ENCODE measurements at places on chromosomes 16 and 17.

DNA sequence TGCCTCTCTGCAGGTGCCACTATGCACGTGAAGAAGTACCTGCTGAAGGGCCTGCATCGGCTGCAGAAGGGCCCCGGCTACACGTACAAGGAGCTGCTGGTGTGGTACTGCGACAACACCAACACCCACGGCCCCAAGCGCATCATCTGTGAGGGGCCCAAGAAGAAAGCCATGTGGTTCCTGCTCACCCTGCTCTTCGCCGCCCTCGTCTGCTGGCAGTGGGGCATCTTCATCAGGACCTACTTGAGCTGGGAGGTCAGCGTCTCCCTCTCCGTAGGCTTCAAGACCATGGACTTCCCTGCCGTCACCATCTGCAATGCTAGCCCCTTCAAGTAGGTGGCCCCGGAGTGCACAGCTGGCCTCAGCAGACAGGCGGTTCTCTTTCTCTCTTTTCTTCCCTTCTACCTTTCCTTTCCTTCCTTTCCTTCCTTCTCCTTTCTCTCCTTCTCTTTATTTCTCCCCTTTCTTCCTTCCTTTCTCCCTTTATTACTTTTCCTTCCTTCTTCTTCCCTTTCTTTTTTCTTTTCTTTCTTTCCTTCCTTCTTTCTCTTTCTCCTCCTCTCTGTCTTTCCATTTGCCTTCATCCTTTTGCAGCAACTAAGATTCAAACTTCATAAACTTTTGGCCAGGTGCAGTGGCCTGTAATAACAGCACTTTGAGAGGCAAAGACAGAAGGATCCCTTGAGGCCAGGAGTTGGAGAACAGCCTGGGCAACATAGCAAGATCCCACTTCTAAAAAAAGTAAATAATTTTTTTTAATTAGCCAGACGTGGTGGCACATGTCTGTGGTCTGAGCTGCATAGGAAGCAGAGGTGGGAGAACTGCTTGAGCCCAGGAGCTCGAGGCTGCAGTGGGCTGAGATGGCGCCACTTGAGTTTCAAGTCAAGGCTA lies 46.7 kb downstream of the SCNN1B start:
- no peak for DNase-seq

- DNase-seq: no peak
These were observed 47.7 kb downstream of the CCDC42 start for GRCh38 chr17:8696906-8697305.

GRCh38 chr17:63985387-63986140 lies 12.6 kb upstream of the PRR29 start:
- no peak for DNase-seq

GRCh38 chr17:31074772-31075555 lies 19.8 kb upstream of the NF1 start:
- DNase-seq: no peak

GRCh38 chr17:79547586-79547985 lies 63.3 kb downstream of the RBFOX3 start:
- no peak for DNase-seq

DNA sequence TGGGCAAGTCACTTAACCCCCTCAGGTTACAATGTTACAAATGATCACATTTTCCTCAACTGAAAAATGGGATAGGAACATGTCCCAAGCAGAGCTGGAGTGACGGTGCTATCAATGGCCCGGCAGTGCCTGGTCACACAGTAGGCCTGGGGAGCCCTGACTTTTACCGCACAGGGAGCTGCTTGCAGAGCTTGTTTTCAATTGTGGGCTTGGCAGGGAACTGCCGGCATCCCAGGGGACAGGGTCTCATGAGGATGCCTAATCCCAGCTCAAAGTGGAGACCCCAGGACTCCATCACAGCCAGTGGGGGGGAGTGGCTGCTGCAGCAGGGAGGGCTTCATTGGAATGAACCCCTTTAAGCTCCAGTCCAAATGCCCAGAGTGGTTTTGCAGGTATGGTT lies 11.4 kb downstream of the SNX20 start:
- DNase-seq: no peak

DNA sequence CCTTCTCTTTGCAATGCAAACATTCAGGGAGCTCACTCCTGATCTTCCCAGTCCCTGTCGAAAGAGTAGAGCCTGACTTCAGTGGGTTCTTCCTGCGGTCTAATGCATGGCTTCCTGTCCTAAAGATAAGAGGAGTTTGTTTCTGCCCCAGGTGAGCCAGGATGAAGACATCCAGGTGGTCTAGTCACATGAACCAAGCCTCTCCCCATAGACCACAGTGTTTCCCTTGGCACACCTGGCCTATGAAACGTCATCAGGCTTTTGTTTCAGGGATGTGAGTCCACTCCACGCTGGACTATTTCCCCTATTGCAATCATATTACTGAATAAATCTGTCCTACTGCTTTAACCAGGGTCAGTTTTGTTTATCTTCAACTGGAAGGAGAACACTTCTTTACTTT lies 21.1 kb downstream of the CES1 start:
- no peak for DNase-seq

DNA sequence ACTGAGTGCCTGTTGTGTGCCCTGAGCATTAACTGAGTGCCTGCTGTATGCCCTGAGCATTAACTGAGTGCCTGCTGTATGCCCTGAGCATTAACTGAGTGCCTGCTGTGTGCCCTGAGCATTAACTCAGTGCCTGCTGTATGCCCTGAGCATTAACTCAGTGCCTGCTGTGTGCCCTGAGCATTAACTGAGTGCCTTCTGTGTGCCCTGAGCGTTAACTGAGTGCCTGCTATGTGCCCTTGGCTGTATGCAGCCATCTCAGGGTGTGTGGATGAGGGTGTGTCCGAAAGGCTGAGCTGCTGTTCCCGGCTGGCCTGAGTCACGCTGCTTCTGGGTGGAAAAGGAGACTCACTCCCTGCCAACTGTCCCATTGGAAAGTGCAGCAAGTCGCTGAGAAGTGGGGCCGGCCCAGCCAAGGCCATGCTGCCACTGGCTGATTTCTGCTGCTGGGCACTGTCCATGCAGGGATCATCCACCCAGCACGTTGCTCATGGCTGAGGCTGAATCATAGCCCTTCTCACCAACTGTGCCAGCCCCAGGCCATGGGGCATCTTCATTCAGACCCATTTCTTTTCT lies 113.8 kb downstream of the OR1D5 start:
- no peak for DNase-seq

- DNase-seq: peak; percentile 94
These were observed at the start of gene PLA2G15 for GRCh38 chr16:68244903-68245853. TSS of gene PLA2G15 (plus strand) at chr16:68245373. CDS start at chr16:68245427, 54 bp downstream.

DNA sequence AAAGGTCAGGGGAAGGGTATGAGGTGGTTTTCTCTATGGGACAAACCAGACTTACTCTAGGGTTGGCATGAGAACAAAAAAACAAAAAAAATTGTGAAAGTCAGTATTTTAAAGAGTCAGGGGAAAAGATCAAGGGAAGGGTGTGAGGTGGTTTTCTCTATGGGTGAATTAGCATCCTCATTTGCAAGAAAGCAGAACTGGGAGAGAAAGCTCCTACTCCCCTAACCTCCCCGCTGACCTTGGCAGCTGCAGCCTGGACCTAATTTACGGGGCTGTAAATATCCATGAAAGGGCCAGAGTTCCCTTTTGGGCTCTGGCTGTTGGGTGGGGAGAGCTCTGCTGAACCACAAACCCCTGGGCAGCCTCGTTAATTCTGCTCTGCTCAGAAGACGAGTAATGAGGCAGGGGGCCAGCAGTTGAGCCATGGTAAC lies 10.6 kb downstream of the RHBDL3 start:
- no peak for DNase-seq

DNA sequence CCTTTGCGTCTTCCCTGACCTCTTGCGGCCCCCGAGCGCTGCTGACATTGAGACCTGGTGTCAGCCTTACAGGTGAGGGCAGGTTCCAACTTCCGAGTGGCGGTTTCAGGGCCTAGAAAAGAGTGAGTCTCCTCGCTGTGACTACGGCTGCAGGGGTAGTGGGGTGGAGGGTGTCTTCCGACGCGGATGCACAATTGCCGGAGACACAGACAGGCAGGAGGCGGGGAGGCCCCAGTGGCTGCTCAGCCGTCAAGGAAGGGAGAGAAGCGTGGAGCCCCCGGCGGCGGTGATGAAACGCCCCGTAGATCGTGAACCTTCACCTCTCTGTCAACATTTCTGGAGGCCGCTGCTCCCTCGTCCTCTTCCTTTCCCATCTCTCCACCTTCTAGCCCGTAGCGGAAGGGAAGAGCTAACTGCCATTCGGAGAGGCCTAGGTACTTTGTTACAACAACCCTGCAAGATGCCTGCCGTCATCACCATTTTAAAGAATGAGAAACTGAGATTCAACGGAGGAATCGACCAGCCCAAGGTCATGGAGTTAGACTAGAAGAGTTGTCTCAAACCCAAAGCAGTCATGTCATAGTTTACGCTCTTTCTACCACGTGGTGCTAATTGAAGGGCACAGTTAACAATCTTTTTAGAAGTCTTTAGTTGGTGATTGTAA lies 485 bp downstream of the DNAJA3 start:
- no peak for DNase-seq

DNA sequence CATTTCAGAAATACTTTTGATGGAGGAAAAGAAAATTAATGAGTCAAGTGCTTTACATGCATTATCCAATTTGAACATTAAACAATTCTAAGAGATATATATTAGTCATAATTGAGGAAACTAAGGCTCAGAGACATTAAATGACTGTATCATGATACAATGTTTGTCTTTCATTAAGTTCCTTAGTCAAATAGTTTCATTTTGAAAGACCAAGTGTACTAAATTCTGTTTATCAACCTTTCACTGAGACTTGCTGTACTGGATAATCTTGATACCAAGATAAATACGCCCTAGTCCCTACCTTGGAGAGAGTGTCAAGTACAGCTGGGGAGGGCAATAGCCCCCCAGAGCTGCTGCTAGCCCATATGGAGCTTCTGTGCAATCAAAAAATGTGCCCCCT lies 24.2 kb downstream of the TOM1L2 start:
- no peak for DNase-seq

DNA sequence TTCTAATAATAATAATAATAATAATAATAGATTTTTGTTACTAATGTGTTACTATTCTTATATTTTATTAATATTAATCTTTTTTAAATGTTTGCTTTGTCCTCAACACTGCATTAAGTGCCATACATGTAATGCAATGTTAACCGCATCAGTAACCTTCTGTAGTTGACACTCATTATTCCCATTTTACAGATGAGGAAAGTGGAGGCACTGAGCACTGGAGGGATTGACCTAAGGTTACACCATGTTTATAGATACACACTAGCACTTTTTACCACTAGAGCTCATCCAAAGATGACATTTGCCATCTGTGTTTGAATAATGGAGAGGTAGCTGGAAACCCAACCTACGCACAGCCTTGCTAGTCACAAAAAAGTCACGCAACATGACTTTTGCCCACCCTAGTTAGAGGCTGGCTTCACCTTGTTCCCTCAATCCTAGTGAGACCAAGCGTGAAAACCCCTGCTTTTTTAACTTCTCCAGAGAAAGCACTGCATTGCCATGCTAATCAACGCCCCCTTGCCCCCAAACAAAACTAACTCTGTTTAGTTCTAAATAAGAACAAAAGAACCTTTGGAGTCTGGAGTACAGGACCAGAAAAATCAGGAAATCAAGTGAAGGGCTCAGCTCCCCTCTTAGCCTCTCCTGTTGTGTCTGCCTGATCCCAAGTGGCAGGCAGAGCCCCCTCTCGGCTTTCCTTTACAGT lies 2.3 kb downstream of the ARSG start:
- no peak for DNase-seq

- DNase-seq: no peak
These were observed 35.2 kb upstream of the MYH10 start for GRCh38 chr17:8665684-8666083.

- no peak for DNase-seq
These were observed 8.1 kb downstream of the HSF5 start for GRCh38 chr17:58480090-58480489.

DNA sequence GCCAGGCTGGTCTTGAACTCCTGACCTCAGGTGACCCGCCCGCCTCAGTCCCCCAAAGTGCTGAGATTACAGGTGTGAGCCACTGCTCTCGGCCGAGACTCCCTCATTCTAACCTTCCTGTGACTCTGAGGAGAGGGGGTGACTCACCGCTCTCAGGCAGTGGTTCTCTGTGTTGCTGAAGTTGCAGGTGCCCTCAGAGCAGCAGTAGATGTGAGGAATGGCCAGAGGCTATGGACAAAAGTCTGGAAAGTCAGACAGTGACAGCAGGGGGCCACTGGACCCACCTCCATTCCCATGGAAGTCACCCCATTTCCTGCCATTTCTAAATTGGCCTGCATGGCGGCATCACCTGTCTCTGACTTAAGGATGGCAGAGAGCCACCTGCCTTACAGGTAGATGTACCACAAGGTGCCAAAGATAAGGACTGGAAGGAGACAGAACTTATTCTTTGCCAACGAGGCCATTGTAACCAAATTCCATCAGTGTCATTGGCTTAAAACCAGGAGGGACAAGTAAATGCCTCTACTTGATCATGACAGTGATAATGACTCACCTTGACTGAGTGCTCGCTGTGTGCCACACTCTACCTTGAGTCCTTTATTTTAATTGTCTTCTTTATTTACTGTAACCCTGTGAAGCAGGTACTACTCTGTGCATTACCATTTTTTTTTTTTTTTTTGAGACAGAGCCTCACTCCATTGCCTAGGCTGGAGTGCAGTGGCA lies 15.3 kb upstream of the CNOT1 start:
- DNase-seq: no peak

DNA sequence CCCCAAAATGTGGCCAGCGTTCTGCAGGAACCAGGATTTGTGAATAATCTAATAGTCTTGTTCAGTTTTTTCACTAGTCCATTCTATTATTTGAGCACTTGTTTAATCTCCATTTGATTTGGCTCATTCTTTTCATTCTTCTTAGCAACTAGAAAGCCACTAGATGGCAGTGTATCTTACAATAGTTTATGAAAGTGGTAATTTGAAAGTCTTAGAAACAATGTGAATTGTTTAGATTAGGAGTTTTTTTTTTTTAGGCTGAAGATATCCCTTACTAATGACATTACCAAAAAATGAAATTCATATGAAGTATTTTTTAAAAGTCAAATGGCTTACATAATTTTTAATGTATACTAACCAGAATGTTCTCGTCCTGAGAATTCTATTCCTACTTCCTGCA lies 6.7 kb downstream of the ERI2 start:
- no peak for DNase-seq

- no peak for DNase-seq
These were observed 6.2 kb upstream of the CYLD start for GRCh38 chr16:50735629-50736122.

DNA sequence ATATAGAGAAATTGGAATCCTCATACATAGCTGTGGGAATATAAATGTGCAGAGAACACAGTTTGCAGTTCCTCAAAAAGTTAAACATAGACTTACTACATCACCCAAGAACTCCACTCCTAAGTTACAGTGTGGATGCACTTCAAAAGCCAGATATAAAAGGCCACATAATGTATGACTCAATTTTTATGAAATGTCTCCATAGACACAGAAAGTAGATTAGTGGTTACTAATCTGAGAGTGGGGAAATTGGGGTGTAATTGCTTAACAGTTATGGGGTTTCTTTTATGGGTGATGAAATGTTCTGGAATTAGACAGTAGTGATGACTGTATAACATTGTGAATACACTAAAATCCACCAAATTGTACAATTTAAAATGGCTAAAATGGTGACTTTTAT lies 60.9 kb downstream of the CACNG1 start:
- DNase-seq: no peak

All from activated CD4-positive, alpha-beta T cell treated with anti-CD3 and anti-CD28 coated beads for 1 hour (primary cell).